ENCODE measurements at places on chromosomes 1 and 21.

DNA sequence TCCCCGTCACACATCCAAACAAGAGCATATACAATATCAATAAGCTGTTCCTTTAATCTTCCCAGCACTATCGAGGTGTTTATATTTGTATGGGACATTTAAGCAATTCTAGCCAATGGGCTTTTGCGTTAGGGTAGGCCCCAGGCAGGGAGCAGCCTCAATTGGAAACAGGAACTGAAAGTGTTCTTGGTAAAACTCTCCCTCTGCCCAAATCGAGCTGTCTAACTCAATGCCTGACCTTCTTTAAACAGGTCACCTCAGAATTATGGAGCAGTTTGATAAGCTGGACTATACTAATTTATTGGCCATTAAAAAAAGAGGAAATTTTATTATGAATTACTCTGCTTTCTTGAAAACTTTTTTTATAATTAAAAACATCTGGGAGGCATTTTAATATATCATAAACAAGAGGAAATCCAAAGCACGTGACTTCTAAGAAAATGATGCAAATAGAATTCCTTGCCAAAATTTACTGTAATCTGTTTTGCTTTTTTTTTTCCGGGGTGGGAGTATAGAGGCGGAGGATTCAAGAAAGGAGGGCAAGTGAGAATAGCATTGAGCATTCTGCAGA, 498.1 kb downstream of the LMO4 start:
- DNase-seq, result no peak

GRCh38 chr1:201783572-201783971, 45.4 kb upstream of the IPO9 start:
- no peak for DNase-seq

- no peak for DNase-seq
Observed at GRCh38 chr1:181260994-181261393, 172.5 kb downstream of the IER5 start.

DNA sequence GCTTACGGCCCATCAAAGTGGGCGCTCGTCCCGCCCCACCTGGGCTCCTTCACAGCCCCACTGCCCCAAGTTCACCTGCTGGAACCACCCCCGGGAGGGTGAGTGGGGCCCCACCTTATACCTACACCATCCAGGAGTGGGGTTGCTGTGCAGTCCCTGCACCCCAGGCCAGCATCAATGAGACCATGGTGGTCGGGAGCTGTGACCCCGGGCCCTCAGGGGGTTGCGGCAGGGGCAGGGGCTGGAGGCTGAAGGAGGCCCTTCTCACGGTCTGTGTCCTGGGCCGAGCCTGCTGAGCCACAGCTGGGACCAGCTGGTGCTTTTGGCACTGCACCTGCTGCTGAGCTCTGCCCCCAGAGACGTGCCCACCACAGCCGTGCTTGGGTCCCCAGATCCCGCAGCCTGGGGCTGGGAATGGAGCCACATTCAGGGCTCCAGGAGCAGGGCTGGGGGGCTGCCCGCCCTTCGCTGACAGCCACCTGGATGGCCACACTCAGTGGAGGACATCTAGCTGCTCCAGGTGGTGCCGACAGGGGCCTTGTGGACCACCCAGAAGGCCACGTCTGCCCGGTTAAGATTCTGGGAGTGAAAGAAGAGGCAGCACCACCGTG, 17.4 kb downstream of the ACTRT2 start:
- DNase-seq, result no peak

- DNase-seq, result no peak
Observed at GRCh38 chr21:29638138-29638537, 301.7 kb downstream of the GRIK1 start.

DNA sequence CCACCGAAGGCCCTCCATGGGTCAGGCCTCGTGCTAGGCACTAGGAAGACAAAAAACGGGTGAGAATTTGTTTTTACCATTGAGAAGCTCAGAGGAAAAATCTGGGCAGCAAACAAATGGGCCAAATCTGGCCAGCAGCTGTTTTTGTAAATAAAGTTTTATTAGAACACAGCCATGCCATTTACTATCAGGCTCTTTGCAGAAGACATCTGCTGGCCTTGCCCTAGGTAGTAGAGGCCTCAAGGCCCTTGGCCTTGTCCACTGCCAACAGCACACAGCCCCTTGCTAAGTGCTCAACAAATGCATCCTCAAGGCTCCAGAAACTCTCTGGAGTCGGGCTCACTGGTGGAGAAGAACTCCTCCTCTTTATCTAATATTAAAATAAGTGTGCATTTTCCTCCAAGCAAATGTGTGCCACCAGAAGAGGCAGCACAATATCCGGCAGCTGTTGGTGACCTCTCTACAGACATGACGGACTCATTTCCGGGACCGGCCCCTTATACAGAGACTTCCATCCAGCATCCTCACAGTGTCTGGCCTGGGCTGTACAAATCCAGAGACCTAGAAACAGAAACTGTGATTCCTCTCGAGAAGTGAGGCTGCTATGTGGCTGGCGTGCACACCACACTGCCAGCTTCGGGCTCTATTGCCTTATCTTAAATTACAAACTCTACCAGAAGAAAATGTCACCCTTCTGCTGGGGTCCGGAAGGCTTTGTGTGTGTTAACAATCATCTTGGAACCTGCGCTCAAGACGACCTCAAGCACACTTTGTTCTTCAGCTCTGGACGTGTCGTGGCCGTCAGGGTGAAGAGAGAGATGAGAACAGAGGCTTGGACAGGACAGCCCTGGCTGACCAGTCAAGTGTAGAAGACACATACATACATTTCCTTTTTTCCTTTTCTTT, 203.9 kb downstream of the TOMM20 start:
- DNase-seq, result no peak

DNA sequence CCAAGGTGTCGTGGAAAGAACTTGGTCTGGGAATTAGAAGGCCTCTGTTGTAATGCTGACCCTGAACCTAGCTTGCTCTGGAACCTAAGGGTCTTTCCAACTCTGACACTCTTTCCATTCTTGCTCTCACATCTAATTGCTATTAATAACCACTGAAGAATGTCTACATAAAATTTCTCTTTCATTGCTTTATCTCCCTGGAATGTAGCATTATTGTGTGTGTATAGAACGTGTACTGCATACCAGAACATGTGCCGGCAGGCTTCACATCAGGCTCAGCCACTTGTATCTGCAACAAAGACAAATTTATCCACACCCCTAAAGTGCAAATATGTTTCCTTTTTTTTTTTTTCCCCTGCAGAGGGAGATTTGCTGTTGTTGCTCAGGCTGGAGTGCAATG, 13.9 kb upstream of the LAX1 start:
- DNase-seq, result no peak

- no peak for DNase-seq
Observed at GRCh38 chr1:43303471-43304313, 2.9 kb downstream of the TIE1 start.

- no peak for DNase-seq
Observed at GRCh38 chr1:108718927-108719655, 6.4 kb downstream of the FNDC7 start.

DNA sequence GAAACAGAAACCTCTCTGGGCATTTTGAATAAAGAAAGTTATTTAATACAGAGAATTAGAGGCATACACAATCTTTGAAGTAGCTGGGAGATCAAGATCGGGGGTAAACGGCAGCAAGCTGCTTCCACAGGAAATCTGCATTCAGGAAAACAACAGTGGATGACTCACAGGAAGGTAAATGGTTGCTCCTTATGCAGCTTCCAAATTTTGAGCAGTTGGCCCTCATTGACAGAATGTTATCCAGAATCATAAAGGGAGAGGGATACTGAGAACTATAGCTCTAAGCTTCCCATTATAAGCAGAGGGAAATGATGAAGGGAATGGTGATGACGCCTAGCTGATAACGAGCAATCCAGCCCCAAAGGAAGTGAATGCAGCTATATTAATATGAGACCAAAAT, 28.6 kb downstream of the ZMYND12 start:
- no peak for DNase-seq
